ENCODE measurements at places on chromosomes 7 and 10.

DNA sequence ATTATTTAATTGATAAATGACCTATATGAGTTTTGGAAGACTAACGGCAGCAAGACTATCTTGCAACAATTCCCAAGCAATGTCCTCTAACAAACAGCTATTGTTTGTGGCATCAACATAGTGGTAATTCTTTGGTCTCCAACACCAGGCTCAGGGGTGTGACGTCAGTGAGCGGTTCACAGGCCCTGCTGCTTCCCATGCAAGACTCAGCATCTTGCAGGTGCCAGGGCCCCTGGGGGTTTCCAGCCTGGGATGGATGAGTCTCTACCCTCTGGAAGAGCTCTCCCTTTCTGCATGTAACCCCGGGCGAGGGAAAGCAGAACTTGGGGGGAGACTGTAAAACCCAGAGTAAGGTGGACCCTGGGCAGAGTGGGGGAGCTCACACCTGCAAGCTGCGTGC is 164.7 kb downstream of the ACTR3B start:
- H3K4me1 ChIP-seq, result no peaks in the 10 kb centered on the region
- no peaks in the 10 kb centered on the region for H3K27me3 ChIP-seq
- H3K27ac ChIP-seq, result no peak overlapping the region

DNA sequence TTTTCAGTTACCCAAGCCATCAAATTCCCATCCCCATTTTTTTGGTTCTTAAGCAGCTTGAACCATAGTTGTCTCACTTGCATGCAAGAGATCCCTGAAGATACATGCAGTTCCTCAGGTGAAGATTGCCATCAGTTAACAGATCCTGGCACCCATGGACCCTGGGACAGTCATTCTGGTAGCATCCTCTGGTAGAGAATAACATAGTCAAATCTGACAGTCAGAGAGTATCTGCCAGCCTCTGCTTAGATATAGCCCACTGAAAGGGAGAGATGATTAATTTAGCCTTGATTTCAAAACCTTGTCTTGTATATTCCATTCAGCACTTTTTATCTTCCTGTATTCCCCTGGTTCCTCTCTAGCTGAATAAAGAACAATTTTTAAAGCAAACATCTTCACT is 280.4 kb downstream of the KCNMA1 start:
- peak overlapping the region; percentile 25 for H3K4me3 ChIP-seq
- peaks cover 7% of the 10 kb centered on the region for H3K27me3 ChIP-seq
- DNase-seq, result no peak
- H3K36me3 ChIP-seq, result peaks cover 13% of the 10 kb centered on the region
- H3K27ac ChIP-seq, result peak overlapping the region; percentile 99

DNA sequence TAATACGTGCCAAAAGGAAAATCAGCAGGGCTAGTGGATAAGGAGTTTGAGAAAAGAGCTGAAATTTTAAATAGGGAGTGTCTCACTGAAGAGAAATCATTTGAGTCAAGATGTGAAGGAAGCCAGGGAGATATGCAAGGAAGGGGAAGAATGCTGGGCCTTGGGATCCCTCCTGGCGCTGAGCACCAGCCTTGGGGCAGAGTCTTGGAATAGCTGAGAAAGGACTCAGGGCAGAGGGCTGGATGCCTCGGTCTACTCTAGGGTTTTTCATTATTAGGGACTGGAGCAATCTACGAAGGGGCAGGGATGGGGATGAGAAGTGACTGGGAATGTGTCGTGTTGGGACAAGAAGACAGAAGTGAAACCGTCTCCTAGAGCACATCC is 484 bp downstream of the ZWINT start:
- peaks cover 2% of the 10 kb centered on the region for H3K27me3 ChIP-seq
- DNase-seq, result no peak
- peak overlapping the region; percentile 89 for H3K27ac ChIP-seq
- peak overlapping the region; percentile 99 for H3K4me3 ChIP-seq

- DNase-seq, result peak; percentile 63
- no peaks in the 10 kb centered on the region for H3K36me3 ChIP-seq
- H3K27me3 ChIP-seq, result no peaks in the 10 kb centered on the region
- peaks cover 39% of the 10 kb centered on the region for H3K4me1 ChIP-seq
- H3K4me3 ChIP-seq, result no peak overlapping the region
Observed at GRCh38 chr10:84352251-84352842, 24.0 kb downstream of the CCSER2 start.

GRCh38 chr7:74365322-74366022 is 76.3 kb downstream of the CLIP2 start:
- H3K27ac ChIP-seq, result no peak overlapping the region
- H3K4me3 ChIP-seq, result no peak overlapping the region
- peaks cover 15% of the 10 kb centered on the region for H3K36me3 ChIP-seq

- H3K27ac ChIP-seq, result no peak overlapping the region
- H3K27me3 ChIP-seq, result peaks cover under 1% of the 10 kb centered on the region
- H3K36me3 ChIP-seq, result peaks cover 12% of the 10 kb centered on the region
- no peak for DNase-seq
- peaks cover 22% of the 10 kb centered on the region for H3K4me1 ChIP-seq
Observed at GRCh38 chr7:107224374-107225223, 55.8 kb downstream of the HBP1 start.

Measured in HFFc6 (cell line).